ENCODE measurements at places on chromosomes 3 and 15.

GRCh38 chr15:25329696-25330095 lies 109.1 kb downstream of the UBE3A start:
- DNase-seq, result no peak

DNA sequence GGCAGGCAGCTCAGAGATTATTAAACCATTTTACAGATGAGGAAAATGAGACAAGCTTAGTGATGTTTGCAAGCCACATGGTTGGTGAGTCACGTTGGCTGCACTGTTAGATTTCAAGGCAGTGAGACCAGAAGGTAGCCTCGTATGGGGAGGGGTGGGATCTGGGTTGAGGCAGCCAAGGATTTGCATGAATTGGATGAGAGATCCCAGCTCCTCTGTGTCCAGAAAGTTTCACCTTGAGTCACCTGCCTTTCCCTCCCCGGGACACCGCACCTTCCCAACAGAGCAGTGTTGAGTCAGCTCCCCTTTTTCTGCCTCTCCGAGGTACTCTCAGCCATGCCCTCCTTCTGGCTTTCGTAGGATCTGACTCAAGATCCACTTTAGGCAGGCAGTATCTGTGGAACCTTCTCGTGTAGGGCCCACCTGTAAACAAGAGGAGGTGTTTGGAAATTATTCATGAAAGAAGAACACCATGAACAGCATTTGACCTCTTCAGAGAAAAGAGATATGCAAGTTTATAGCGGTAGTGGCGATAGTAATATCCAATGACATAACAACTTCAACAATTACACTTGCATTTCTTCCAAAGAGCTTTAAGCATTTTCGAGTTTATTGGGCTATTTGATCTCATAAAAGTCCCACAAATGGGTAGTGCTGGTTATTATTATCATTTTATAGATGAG lies 46.8 kb upstream of the VPS8 start:
- peak; percentile 100 for DNase-seq

DNA sequence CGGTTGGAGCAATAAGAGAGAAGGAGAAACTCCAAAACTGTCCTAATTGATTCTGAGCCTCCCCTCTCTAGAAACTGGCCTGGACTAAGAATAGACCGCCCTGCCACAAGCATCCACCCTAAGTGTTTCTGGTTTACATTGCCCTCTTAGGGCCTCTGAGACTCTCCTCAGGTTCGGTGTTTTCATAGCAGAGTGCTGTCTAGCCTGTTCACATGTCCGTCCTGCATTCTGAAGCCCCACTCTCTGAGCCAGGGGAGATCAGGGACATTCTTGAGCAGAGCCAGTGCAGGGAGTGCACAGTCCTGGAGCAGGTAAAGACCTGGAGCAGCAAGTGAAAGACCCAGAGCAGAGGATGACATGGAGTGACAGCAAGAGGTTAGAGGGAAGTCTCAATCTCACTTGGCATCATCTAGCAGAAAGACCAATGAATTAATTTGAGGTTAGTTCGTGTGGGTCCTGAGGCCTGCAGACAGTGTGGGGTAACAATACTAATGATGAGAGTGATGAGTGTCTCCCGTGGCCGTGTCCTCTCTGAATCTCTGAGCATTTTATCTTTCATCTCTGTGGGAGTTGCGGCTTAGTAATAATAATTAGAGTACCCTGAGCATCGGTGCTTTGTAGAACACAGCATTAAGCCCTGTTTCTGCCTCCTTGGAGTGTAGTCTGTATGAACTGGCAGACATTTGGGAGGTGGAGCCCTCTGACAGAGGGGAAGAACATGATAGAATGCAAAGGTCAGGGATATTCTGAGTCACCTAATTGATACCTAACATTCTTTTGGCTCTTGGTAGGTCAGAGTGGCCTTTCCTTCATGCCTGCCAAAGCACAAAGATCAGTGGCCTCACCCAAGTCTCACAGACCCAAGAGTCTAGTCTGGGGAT lies 24.6 kb downstream of the MAPKBP1 start:
- no peak for DNase-seq

GRCh38 chr3:15809313-15809712 lies 11.5 kb upstream of the ANKRD28 start:
- no peak for DNase-seq

- peak; percentile 46 for DNase-seq
Measured at GRCh38 chr15:49343546-49343945, 79.5 kb upstream of the FGF7 start.

DNA sequence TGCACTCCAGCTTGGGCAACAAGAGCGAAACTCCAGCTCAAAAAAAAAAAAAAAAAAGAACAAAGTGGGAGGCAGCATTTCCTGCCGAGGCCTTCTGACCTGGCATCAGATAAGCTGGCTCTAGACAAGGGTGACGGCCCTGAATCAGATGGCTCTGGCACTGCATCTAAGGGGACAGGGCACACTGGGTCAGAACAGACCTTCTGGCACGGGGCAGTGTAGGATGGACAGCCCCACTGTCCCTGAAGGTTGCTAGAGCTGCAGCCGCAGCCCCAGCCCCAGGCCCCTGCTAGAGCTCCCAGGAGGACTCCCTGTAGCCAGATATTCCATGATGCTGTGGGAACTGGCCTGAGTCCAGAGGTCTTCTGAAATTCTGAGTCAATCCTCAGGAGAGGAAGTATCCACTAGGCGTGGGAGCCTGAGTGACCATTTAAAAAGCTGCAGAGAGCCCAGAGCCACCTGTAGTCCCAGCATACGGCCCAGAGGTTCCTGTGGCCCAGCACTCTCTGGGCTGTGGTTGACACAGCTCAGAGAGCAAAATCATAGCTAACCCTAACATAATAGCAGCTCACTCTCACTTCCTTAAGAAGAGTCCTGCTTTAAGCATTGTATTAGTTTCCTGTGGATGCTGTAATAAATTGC lies 69.2 kb upstream of the MFGE8 start:
- no peak for DNase-seq

DNA sequence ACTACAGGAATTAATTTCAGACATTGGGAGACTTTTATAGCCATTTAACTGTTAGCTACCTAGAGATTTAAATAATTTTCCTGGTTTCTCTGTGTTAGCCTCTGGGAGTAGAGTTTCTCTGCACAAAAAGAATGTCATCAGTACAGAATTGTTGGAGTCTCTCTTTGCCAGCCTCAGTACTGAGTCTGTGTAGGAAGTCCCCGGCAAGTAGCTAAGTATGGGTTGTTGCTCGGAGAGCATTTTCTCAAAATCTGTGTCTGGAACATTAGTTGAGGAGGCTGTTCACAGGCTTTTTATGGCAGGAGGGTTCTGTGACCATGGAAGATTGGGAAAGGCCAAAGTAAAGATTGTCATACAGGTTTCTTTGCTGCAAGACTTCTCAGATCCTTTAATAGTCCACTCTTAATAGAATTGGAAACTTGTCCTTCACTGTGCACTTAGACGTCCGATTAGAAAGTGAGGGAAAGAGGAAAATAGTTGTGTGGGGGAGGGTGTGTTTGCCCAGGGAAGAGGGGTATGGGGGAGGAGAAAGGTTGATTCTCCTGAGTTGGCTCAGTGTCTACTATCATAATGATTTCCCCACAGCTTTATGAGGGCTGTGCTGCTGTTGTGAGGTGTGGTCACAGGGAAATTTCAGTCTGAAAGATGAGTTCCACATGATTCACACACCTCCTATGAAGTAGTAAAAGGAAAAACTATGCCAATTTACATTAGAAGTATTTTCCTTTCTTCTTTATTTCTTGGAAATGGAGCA lies 207.1 kb downstream of the PTPRG start:
- DNase-seq, result peak; percentile 54

DNA sequence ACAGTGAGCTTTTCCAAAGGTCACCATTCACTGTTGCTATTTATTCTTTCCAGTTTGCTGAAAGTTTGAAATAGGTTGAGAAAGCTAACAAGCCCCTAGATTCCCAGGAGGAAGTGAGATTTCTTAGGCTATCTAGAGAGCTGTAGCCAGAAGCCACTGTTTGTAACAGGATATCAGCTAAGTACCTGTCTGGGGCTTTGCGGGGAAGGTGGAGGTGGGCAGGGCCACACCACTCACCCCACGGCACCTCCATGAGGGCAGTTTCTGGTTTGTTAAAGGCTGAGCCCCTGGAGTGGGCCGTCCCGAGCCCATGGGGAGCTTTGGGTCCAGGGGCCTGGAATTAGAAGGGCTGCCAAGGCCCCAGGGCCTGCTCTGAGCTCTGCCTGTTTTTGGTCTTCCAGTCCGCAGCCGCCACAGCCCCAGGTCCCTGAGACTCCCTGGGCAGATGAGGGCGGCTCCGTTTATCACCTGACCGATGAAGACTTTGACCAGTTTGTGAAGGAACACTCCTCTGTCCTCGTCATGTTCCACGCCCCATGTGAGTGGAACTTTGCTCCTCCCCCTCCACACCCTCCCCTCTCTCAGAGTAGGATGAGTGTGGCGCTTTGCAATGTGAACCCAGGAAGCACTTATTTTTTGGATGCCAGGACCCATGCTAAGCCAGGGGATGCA lies 63.4 kb downstream of the PDIA5 start:
- no peak for DNase-seq

DNA sequence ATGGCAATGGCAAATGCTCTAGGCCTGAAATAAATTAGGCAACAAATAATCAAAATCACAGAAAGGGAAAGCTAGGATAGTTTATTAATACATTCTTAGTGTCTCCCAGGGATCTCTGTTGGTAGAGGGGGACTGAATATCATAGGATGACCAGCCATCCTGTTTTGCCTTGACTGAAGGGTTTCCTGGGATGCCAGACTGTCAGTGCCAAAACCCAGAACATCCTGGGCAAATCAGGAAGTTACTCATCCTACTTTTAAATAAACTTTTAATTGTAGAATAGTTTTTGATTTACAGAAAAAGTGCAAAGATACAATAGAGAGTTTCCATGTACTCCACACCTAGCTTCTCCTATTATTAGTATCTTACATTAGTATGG lies 21.8 kb upstream of the SIAH2 start:
- DNase-seq, result no peak

DNA sequence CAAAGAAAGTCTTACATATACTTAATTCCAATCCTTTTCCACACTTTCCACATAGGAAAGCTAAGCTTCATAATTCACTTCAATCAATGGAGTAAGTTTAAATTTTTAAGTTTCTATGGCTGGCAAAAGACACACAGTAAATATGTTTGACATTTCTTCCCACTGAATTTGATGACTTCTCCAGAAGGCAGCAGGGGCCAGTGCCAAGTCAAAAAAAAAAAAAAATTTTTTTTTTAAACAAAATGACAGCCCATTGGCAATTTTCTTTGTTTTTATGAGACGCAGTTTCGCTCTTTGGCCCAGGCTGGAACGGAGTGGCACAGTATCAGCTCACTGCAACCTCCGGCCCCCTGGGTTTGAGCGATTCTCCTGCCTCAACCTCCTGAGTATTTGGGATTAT lies 28.7 kb downstream of the ATP13A3 start:
- DNase-seq, result no peak

DNA sequence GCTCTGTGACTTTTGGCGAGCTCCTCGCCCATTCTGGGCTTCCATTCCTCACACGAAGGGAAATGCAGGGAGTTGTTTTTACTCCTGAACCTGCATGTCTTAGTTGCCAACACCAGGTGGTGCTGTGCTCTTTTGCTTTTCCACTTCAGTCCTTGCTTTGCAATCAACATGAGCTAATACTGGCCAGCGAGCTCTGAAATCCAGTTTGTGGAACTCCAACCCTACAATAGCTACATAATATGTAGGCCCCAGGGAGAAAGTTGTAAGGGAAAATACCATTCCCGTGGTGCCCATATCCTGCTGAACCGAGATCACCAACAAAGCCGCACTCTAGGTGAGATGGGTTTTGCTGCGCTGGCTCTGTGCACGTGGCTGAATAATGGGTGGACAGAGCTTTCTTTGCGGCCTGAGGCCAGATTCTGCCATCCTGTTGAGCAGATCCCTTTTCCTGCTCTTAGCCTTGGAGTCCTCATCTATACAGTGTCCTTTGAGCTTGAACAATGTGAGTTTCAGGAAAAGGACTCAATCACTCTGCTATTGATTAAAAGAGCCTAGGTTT lies 25.0 kb downstream of the LSM3 start:
- peak; percentile 66 for DNase-seq

DNA sequence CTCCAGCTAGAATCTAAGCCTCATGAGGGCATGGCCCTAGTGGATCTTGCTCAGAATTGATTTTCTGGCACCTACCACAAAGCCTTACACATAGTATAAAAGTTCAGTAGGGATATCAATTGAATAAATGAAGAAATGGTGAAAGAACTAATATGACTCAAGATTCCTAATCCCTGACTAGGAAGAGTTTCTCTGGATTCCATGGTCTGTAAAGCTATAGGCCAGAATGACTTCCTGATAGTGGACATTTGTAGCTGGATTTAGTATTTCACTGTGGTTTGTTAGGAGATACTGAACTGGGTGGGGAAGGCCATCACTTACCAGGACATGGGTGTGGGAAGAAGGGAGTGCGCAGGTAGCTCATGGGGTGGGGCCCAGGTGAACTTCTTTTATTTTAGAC lies 168.9 kb downstream of the RAP2B start:
- DNase-seq, result peak; percentile 9

DNA sequence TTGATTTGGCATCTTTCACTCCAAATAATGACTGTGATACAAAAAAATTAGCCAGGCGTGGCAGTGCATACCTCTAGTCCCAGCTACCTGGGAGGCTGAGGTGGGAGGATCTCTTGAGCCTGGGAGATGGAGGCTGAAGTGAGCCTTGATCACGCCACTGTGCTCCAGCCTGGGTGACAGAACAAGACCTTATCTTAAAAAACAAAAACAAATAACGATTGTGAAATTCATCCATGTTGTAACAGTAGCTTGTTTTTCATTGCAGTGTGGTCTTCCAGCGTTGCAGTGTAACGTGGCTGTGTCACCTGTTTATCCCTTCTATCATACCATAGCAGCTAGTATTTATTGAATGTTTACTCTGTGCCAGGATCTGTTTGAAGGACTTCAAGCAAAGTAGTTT lies 120.9 kb downstream of the ITPR1 start:
- DNase-seq, result no peak

DNA sequence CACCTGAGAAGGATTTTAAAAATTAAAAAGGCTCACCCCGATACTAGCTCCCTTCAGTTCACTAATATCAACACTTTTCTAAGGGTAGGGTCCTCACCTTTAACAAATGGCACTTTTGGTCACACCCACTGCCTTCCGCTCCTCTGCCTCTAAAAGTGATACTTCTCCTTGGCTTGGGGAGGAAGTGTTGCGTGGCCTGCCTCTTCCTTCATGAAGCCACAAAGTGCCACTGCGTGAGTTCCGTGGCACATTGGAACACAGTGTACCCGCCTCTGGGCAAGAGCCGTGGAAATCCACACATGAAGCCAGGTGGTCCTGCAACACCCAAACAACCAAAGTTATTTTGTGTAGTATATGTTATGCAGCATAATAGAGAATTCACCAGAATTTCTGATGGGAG lies 3.9 kb downstream of the B4GALT4 start:
- no peak for DNase-seq

GRCh38 chr15:101439285-101439919 lies 50.1 kb downstream of the PCSK6 start:
- DNase-seq, result no peak

All from mammary epithelial cell (primary cell).